ENCODE measurements at places on chromosomes 16 and 17. TPM values are rescaled to one million over a fixed set of nuclear protein-coding genes. Genes with fewer than 3 reads are reported as not detected.

The TNFRSF17 gene
- 3.9 TPM for total RNA-seq

The SLC16A6 gene
- 3.5 TPM for total RNA-seq

The KLHL10 gene
- not detected for total RNA-seq

The HSPB9 gene
- total RNA-seq = 0.23 TPM

The HSF4 gene
- 14.3 TPM for total RNA-seq

The SLC9A5 gene
- 2.8 TPM for total RNA-seq

The PDP2 gene
- total RNA-seq = 12.2 TPM

The UMOD gene
- total RNA-seq = 0.23 TPM

The ABCA8 gene
- total RNA-seq = 7.4 TPM

The CACNA1H gene
- 24.7 TPM for total RNA-seq

The KRTAP4-11 gene
- not detected for total RNA-seq

The SCNN1B gene
- total RNA-seq = 0.23 TPM

The KRTAP2-2 gene
- not detected for total RNA-seq

The HOXB3 gene
- not detected for total RNA-seq

All from diencephalon (tissue), 1 donor.